OCI-M1 (cell line): ENCODE measurements at places on chromosomes 7 and 10.

GRCh38 chr10:29112827-29113615, 175.8 kb upstream of the LYZL1 start:
- no peak for DNase-seq

GRCh38 chr7:133746847-133747246, 380.3 kb upstream of the LRGUK start:
- DNase-seq: no peak

- no peak for DNase-seq
Measured at GRCh38 chr10:28411648-28412047, 108.8 kb upstream of the MPP7 start.

DNA sequence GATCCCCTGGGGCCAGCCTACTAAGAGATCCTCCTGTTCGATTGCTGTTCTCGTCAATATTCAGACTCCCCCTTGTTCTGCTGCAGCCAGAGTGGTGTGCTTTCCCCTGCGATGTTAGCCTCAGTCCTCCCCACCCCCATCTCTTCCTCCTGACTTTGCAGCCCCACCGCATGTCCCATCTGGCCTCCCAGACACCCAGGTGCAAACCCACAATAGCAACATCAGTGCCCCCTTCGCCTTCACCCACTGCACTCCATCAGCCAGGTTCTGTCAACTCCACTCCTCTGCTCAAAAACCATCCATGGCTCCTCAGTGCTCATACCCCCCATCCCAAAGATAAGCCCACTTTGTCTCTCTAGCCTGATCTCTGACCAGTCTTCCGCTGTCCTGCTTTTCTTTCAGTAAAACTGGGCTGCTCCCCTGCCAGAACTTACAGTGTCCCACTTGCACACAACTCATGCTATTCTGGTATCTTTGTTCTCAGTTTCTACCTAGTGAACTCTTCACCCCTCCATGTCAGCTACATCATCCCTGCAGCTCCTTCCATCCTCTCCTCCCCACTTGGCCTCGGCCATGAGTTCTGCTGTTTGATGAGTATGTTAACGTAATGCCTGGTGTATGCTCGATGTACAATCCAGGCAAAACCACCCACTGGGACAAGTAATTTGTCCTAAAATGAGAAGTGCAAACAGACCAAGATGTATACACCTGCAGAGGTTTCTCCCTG, 26.6 kb downstream of the COL13A1 start:
- no peak for DNase-seq

- DNase-seq: no peak
Measured at GRCh38 chr7:30950197-30950596, 13.6 kb upstream of the GHRHR start.
